ENCODE measurements at places on chromosomes 2 and 18.

DNA sequence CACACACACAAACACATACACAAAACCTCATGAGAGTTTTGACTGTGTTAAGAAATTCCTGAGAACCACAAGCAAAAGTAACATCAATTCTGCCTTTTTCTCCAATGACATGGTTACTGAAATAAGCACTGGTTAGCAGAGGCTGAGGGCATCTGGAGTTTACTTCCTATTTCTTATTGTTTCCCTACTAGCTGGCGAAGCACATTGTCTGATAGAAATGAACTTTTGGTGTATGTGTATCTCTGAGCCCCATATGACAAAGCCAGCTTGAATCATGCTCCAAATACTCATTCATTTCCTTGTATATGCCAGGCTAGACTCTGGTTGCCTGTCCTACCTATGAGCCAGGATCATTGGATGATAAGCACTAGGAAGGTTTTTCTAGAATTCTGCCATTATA lies 203.1 kb downstream of the NCKAP5 start:
- no peak for DNase-seq

DNA sequence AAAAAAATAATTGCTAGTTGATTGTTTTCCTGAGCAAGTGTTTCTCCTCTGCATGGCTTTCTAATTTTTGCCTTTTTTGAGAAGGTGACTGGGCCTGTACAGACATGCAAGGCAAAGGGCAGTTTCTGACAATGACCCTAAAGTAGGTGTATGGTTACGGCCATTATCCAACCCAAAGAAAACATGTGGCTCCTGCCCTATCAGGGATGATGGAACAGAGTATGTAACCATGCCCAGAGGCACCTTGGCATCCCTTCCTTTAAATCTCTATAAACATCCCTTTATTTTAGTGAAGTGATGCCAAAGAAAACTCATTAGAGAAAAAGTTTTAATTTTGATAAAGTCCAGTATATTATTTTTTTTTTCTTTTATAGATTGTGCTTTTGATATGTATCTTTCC lies 217.5 kb downstream of the LPIN1 start:
- DNase-seq = no peak

DNA sequence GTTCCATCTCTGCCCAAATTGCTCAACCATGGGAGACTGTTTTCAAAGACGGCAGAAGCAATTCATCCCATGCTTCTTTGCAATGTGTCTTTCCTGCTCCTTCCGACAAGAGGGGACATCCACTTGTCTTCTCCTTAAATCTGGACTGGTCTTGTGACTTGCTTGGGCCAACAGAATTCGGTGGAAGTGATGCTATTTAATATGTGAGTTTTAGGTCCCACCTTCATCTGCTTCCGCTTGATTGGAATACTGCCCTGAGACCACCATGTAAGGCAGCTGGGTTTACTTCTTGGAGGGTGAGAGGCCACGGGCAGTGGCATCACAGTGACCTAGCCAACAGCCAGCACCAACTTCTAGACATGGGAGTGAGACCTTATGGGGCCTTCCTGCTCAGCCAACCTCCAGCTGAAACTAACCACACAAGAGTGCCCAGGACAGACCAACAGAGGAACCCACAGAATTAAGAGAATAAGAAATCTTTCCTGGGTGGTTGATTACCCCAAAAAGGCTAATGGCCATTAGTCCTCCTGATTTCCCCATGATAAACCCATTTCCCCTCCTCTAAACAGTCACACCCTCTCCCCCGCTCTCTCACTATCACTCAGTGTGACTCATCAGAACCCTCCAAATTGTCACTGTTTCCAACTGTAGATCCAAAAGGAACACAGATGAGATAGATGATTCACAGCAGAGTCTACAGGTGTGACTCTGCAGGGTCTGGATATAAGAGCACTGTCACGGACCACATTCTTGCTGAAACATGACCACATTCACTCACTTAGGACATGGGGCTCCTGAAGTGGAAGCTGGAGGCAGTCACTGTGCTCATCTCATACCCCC lies 16.2 kb upstream of the RHOB start:
- DNase-seq = no peak

- DNase-seq = no peak
Observed at GRCh38 chr2:227368574-227368973, 10.5 kb downstream of the TM4SF20 start.

DNA sequence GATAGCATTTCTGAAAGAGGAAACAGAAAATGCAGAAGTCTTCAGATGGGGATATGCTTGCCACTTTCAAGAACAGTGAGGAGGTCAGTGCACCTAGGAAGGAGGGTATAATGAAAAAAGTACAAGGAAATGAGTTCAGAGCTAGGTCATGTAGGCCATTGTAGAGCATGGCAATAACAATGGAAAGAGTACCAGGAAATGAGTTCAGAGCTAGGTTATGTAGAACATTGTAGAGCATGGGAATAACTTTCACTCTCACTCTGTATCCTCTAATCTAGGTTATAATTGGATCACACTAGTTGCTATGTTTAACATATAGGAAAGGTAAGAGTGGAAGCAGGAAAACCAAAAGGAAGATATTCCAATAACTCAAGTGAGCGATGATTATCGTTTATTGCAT lies 12.3 kb downstream of the SCG2 start:
- DNase-seq = no peak

DNA sequence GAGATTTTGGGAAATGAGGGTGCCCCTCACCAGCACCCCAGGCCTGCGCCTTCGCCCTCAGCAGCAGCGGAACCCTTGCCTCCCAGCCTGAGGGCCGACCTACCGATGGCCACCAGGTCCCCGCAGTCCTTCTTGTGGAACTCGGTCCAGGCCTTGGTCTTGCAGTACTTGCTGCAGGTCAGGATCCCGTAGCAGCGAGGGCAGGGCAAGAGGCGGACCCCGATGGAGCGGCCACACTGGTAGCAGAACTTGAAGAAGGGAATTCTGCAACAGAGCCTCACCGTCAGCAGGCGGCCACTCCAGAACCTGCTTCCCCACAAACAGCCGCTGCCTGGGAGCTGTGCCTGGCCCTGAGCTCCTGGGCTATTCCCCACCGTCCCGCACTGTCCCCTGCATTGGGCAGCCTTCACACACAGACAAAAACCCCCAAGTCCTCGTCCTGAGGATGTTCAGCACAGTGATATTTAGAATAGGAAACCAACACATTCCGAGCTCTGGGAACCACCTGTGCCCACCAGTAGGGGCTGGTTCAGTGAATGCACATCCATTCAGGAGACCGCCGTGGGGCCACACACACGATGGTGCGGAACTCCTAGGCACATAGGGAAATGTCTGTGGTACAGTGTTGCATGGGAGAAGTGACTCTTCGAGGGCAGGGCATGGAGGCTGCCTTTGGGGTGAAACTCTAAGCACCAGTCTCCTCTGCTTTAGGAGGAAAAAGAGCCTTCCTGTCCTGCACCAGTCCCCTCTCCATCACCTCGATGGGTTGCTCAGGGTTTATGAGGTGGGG lies 45.6 kb downstream of the GPC1 start:
- no peak for DNase-seq

- DNase-seq = no peak
Observed at GRCh38 chr2:54979321-54980044, 70.8 kb downstream of the RTN4 start.
